Activated CD4-positive, alpha-beta memory T cell treated with anti-CD3 and anti-CD28 coated beads for 36 hours (primary cell): ENCODE measurements at places on chromosomes 12 and 14. TPM values are rescaled to one million over a fixed set of nuclear protein-coding genes. Genes with fewer than 3 reads are reported as not detected.

C12orf50 gene
- total RNA-seq, result not detected

OR11H7 gene
- total RNA-seq, result not detected

DNA sequence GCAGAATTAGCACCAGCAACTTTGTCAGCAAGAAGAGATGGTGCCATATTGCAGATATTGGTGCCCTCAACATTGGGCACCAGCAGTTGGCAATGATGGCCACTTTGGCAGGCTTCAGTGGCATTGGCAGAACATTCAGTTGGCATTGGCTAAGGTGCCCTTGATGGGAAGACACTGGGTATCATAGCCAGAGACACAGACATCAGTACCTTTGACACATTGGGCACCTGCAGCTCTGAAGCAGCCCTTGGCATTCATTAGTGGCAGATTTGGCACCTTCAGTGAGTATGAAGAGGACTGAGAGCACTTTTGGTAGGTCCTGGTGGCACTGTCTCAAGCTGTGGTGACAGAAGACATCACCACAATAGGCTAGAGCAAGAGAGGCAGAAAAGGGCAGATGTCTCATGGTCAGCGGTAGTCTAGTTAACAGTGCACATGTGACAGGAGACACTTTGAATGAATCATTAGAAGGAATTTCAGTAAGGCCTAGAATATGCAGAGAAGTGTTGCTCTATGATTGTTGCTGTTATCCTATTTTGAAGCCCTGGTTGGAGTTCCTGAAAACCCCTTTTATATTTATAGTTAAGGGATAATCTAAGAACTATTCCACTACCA lies 422.2 kb downstream of the APAF1 start:
- DNase-seq, result no peak
- H3K4me3 ChIP-seq, result no peak overlapping the region
- H3K27me3 ChIP-seq, result no peaks in the 10 kb centered on the region
- H3K27ac ChIP-seq, result no peak overlapping the region

OTOGL gene
- total RNA-seq, result not detected

NID2 gene
- total RNA-seq, result not detected

PLBD1 gene
- total RNA-seq, result not detected

DNA sequence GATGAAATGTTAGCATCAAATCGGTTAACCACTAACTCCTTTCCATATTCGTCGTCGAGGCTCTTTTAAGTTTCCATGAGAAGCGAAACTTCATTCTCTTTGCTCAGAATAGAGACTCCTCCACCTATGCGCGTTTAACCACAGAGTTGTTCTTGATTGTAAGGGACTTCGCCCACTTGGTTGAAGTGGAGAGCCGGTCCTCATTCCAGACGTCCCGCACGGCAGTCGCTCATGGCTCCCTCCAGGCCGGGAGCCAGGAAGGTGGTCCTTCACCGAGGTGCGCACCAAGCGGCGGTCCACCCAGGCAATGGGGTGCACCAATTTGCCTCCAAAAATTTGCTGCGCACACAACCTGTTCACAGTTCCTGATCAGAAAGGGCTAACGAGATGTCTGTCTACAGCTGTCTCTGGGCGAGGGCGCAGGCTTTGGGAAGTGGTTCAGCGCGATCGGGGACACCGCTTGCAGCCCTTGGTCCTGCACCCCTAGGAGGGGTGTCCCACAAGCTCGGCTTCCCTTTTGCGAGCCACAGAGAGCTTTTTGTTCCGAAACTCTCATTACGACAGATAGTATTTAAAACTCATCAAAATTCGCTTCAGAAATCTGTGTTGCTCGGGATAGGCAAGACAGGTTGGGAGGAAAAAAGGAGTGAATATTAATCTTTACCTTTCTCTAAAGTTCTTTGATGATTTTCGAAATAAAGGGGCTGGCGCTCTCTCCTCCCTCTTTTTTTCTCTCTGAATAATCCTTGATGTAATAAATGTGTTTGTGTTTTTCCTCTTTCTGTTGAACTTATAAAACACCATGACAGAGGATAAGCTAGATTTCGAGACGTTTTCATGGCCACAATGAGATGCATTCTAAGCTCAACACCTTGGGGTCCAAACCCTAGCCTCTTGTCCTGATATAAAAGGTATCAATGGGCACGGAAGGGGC lies 6.4 kb upstream of the ALX1 start:
- no peak overlapping the region for H3K4me3 ChIP-seq
- peaks cover 1% of the 10 kb centered on the region for H3K36me3 ChIP-seq
- no peak overlapping the region for H3K27ac ChIP-seq
- no peaks in the 10 kb centered on the region for H3K4me1 ChIP-seq
- H3K27me3 ChIP-seq, result peaks cover 38% of the 10 kb centered on the region
- no peak for DNase-seq

DNA sequence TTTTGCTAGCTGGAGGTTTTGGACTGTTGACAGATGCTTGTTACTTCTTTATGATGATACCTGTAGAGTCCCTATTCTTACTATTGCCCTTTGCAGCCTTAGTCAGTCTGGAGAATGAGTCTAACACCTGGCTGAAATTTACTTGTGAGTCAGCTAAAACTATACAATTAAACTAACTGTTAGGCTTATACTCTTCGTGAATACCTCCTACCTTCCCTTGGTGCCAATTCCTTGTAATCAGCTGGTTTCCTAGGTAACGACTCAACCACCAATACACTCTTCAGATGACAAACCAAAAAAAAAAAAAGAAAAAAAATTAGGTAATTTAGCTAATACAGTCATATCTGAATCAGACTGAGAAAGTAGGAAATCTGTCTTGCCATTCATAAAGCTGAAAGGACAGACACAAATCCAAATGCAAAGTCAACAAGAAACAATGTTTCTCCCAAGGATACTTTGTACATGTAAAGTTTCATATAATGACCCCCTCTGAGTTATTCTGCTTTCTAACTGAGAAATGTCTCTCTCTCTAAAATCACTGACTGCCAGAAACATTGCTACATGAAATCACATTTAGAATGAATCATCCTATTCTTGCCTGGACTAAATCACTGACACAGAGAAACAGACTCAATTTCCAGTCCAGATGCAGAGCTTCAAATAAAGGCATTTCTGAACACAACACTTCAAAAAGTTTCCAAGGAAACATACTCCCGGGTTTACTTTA lies 56.5 kb upstream of the CDKL1 start:
- peaks cover 37% of the 10 kb centered on the region for H3K36me3 ChIP-seq
- no peak for DNase-seq
- no peak overlapping the region for H3K4me3 ChIP-seq
- H3K4me1 ChIP-seq, result peaks cover 16% of the 10 kb centered on the region
